ENCODE measurements at places on chromosomes 3 and 15. TPM values are rescaled to one million over a fixed set of nuclear protein-coding genes. Genes with fewer than 3 reads are reported as not detected.
A peak's percentile ranks its signal among the peaks of the same experiment; 100 is the strongest.

The EPHA6 gene
- total RNA-seq: 0.62 TPM

DNA sequence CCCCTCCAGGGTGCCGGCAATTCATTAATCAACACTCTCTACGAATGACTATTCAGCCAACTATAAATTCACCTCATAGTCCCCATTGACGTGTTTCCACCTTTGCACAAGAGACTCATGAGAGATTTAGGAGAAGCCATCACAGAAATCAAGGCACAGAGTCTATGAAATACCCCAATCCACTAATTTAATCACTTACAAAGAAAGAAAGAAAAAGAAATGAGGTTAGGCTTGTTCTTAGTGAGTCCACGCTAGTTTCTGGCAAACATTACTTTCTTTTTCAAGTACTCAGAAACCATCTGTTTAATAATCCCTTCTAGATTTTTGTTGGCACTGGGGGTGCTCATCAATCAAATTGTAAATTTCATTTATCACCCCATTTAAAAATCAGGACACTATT is 125.2 kb upstream of the ADPGK start:
- no peak for DNase-seq

- peak; percentile 70 for DNase-seq
Measured at GRCh38 chr3:126129398-126129891, 45.5 kb upstream of the SLC41A3 start.

DNA sequence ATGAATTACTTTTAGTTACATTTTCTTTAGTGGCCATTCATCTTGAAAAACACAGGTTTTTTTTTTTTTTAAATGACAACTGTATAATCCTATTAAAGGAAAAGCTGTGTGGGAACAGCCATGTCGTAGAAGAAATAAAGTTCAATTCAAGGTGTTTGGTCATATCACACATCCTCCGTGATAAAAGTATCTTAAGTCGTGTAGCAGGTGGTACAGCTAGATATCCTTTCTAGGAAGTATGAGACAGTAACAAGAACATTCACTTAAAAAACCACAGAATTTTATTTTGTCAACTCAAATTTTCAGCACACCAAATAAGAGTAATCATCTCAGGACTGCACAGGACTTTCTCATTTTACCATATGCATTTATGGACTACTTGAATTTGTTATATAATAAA is 16.1 kb downstream of the ZDHHC23 start:
- DNase-seq: no peak

- no peak for DNase-seq
Measured at GRCh38 chr15:96230526-96231181, 99.8 kb upstream of the NR2F2 start.

DNA sequence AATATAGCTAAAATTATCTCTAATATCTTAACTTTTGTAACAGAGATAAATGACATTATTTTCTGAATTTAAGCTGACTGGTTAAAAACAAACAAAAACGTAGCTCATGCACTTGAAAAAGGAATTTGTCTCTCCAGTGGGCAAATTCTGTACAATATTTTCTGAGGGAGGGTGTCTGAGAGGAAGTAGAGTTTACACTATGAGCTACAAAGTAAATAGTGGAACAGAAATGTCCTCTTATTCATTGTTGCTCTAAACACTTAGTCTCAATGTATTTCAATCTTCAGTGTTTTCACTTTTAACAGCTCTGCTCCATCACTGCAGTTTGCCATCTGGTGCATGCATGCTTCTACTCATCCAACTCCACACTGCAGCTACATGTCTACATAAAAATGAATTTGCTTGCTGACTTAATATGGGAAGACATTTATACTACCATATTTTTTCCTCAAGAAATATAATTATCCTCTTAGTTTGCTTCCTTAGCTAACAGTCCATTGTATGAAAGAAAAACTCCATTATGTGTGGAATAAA is 817.4 kb upstream of the LMCD1 start:
- DNase-seq: no peak

- peak; percentile 80 for DNase-seq
Measured at GRCh38 chr3:126212620-126213378, 32.4 kb upstream of the ALDH1L1 start.

DNA sequence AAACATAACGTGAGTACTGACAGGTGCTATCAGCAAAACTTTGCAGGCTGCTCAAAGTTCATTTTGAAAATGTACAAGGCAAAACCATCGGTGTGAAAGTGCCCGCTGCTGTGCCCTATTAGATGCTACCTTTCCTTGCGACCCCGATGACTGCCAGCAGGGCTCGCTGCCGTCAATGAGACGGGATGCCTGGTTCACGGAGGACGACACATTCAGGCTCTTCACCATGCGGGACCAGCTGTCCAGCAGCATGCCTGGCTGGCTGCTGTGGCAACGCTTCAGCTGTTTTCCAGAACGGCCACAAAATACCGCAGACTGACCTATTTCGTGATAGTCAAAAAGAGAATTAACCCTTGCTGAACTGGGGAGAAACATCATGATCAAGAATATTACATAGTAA is 92.7 kb upstream of the OCA2 start:
- peak; percentile 77 for DNase-seq

- no peak for DNase-seq
Measured at GRCh38 chr3:149581248-149581647, 76.6 kb downstream of the WWTR1 start.

The PLAAT1 gene
- 4.2 TPM for total RNA-seq

DNA sequence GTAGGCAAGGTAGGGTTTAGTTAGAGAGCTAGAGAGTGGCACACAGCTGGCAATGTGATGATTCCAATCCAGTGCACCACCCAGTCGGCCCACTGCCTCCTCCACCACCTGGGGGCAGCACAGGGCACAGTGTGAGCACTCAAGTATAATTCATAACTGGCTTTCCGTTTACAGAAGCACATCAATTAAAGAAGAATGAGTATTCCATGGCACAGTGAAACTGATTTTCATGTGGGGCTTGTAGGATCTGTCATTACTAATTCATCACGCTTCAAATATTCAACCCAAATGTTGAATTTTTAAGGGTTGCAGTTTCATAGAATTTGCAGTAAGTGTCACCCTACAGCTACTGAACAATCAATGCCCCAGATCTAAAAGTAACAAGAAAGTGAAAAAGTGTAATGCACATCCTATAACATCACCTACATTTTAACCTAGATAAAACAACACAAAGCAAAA is 149.9 kb downstream of the IGSF11 start:
- peak; percentile 83 for DNase-seq

DNA sequence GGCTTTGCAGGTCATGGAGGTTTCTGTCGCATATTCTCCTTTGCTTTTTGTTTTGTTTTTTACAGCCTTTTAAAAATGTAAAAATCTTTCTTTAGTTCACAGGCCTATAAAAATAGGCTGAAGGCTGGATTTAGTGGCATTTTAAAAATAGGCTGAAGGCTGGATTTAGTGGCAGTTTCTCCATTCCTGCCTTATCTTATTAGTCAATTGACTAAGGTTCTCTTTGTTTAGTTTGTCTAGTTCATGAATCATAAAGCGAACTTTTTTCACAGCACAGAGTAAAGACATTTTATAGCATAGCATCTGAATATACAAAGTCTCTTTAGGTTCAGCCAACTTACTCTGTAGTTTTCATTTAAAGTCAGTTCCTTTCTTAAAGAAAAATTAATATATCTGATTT is 31.4 kb downstream of the AP4E1 start:
- DNase-seq: no peak

The NME9 gene
- not detected for total RNA-seq

DNA sequence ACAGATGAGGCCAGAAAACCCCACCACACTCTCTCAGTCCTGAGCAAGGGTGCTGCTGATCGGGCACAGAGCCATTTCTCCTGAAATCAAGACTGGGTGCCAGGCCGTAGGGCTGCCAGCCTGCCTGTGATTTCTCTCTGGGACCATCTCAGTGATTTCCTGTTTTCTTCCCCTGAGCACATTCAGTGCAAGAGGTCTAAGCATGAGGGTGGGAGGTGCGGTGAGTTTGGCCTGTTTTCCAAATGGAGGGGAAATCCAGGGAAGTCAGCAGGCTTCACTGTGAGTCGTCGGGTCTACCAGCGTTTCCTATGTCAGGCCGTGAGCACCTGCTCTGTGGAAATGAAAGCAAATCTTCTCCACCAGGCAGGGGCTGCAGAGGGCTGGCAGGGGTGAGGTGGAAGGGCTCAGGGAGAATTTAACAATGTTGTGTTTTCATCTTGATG is 82.3 kb downstream of the ST6GAL1 start:
- no peak for DNase-seq

DNA sequence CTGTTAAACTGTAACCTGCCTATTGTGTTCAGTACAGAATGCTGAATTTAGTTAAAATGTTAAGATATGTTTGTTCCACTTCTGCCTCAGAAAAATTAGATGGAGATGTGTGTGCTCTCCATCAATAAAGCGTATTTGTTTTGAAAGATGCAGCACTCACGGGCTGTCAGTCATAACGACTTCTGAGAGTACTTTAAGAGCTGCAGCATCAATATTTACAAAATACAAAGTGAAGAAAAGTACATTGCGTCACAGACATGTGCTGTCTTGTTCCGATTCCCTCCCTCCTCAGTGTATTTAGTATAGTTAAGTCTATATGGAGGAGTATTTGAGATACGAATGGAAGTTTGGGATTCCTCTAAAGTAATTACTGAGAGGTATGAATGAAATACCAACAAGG is 166.6 kb downstream of the BBX start:
- no peak for DNase-seq

The NANOGP8 gene
- total RNA-seq: not detected

The UROC1 gene
- not detected for total RNA-seq

All from Right ventricle myocardium inferior (tissue), 1 donor.